T-helper 2 cell (primary cell): ENCODE measurements at places on chromosomes 4 and X.

GRCh38 chr4:3198906-3199305 lies 50.1 kb upstream of the MSANTD1 start:
- no peak for DNase-seq

GRCh38 chr4:54165438-54165837 lies 63.7 kb upstream of the PDGFRA start:
- no peak for DNase-seq

DNA sequence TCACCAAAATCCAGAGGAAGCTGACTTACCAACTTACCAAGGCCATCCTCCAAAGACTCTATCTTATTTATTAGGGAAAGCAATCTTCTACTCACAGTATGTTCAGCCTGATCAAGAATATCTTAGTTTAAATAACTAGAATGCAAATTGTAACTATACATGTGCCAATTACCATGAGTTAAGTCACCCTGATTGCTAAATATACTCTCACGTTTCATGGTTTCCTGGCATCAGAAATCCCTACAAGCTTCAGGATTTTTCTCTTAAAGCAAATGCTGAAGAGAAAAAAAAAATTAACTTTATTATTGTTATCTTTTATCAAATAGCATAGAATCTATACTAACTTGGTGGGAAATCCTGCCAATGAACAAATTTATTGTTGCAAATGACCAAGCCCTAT lies 63.0 kb upstream of the MXD4 start:
- DNase-seq: no peak

DNA sequence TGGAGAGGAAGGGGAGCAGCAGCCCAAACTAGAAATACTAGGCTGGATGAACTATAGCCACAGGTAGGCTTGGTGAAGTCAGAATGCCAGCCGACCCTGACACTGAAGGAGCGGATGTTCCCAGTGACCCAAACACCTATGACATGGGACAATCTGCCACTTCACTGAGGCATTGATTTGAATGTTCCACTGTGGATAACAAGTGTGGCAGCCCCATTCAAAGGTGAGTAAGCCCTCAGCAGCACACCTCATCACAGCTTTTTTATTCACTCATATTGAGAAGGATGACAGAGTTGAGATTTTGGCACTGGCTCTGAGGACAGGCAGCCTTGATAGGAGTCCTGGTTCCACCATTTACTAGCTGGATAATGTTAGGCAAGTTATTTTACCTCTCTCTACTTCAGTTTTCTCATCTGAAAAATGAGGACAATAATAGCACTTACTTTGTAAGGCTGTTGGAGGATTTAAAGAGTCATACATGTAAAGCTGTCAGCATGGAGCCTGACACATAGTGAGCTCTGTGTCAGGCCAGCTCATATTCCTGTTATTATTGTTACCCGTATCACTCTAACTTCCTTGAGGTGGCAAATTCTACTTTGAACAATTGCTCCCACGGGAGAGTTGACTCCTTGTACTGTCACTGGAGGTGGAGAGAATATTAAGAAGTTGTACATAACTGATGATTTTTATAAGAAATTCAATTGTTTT lies 114.6 kb downstream of the RASL11B start:
- DNase-seq: no peak

- no peak for DNase-seq
Measured at GRCh38 chrX:149910178-149910695, 19.1 kb upstream of the HSFX4 start.

GRCh38 chrX:19372170-19372546 lies 28.4 kb downstream of the PDHA1 start:
- DNase-seq: peak; percentile 62

GRCh38 chr4:38386654-38387188 lies 277.3 kb upstream of the KLF3 start:
- DNase-seq: no peak

DNA sequence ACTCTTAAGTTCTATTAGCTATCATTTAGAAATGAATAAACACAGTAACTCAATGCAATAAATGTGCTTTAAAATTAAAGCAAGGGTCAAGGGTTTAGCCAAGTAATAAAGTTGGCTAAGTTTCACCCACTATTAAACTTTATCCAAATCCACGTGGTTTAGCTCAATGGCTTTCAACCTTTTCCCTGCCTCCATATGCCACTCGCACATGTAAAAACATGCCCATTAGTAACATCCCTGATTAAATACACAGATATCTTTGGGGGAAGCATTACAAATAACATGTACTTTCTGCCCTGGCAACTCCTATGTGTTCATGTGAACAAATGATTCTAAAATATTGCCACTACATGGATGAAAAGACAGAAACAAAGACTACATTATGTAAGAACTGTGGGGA lies 130.8 kb downstream of the ZAR1 start:
- no peak for DNase-seq

DNA sequence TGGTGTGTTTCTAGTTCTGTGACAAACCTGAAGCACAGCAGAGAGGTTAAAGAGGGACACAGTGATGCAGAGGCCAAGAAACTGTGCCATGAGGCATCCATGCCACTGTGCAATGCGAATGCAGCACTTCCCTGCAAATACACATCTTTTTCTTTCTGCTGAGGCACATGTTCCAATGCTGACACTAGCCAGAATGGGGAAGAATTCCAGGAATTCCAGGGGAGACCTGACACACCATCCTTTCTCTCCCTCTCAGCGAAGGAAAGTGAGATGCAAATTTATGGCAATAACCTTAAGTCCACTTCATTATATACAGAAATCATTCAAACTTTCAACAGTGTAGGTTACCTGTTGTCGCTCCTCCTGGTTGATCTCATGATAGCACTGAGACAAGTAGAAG lies 204.8 kb downstream of the LDB2 start:
- DNase-seq: no peak

GRCh38 chr4:175307326-175307725 lies 389.2 kb downstream of the ADAM29 start:
- no peak for DNase-seq

- no peak for DNase-seq
Measured at GRCh38 chr4:80026100-80026499, 46.9 kb downstream of the ANTXR2 start.

DNA sequence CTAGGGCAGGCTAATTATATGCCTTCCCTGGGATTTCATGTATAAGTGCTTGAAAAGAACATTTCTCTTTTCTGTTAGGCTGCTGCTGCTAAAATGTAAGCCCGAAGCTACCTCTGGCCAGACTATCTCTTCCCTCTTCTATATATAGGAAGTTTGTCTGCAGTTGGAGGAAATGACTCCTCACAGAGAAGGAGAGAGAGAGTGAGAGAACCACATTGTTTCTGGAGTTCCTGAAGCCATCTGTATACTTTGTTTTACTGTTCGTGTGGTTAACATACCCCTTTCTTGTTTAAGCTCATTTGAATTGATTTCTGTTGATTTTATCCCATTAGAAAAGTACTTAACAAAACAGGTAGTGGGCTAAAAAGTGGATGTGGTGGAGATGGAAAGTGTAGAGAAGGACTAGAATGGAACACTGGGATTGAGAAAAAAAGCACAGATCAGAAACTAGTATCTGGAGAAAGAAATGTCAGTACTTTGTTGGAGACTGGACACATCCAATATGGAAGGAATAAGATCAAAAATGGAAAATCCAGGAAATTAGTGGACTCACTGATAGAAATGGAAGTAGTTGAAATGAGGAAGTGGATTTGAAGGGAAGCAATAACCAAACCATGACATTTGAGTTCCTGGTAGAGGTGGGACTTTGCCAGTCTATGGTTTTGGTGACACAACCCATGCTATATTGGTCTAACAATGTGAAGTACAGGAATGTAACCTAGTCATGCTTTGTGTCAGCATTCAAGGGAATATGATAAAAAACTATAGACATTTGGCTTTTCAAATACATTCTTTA lies 112.6 kb downstream of the TMA16 start:
- no peak for DNase-seq

DNA sequence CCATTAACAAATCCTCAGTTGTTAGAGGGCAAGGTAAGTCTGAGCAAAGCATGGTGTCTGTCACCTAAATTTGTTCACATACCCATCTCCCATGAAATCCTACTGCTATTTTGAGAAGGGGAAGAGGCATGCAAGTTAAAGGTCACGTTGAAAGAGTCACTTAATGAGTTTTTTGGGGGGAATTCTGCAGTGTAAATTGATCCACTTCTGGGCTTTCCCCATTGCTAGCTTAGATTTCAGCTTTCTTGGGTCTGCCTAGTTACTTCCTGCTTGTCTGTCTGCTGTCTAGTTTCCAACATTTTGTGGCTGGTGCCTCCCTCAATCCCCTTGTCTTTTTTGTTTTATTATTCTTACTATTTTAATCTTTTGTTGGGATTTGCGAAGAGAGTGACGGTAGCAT lies 32.0 kb downstream of the CEP135 start:
- DNase-seq: no peak

DNA sequence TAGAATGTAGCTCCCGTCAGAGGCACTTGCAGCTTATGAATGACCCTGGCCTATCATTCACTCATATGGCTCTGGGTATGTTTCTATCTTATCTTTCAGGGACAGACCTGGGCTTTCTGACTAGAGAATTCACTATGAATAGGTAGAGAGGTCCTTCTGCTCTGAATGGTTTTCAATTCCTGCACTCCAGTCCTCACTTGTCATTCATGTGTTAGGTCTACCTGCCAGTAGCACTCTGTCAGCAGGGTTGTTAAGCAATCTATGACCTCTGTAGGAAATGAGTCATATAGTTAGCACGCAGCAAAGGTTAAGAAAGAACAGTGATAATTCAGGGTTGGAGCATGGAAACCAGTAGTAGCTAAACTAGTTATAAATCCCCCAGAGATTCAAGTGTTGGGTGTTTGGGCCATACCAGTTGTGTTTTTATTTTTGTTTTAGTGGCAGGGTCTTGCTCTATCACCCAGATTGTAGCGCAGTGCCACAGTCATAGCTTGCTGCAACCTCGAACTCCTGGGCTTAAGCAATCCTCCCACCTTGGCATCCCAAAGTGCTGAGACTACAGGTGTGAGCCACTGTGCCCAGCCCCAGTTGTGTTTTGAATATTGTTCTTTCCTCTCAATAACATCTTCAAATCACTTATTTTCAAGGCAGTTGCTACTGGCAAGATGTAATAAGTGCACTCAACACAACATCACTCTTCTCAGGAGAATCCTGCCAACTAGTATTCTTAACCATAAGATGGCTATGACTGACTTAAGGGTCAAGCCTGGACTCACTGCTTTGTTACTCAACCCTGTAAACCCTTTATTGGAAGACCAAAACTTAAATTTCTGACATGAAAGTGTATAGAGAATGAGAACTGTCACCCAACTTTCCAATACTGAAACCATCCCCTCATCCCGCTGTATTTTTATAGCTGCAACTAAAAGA lies 25.1 kb downstream of the ARL13A start:
- DNase-seq: no peak

DNA sequence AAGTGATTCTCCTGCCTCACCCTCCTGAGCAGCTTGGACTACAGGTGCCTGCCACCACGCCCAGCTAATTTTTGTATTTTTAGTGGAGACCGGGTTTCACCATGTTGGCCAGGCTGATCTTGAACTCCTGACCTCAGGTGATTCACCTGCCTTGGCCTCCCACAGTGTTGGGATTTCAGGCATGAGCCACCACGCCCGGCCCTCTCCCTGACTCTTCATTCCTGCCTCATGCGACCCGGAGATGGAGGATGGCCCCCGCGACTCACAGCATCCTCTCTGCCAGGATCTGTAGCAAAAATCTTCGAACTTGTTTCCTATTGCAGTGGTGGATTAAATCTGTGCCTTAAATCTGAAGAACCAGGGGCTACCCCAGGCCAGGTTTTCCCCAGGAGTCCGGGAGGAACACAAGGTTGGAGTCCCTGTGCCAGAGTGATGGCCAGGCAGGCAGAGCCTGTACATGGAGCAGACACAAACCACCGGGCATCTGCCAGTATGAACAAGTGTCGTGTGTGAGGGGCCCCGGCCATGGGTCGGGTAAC lies 11.5 kb downstream of the CPLX1 start:
- DNase-seq: no peak

DNA sequence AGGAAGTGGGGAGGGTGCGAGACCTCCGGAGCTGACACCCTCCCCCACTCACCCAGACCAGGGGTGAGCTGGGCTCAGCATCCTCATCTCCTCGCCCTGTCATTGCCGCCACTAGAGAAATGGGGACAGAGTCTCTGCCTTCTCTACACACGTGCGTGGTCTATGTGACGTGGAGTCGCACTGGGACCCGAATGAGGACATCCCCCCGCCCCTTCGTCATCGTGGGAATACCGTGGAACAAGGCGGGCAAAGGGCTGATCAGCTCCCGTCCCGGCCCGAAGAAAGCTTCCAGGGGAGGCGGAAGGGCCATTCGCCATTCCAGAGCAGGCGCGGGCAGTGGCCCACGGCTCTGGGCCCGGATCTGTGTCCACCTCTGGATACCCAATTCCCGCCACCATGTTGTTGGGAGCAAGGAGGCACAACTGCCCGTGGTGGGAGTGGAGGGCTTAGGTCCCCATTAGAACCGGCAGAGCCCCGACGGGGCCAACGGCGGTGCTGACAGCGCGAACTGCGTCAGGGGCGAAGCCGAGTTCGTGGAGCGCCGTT lies 12.0 kb downstream of the HMX1 start:
- DNase-seq: no peak

GRCh38 chrX:103356130-103356798 lies at the start of gene TCEAL9:
TCEAL9 (plus strand) TSS chrX:103356506; CDS start chrX:103357685, 1,179 bp downstream.
- no peak for DNase-seq

DNA sequence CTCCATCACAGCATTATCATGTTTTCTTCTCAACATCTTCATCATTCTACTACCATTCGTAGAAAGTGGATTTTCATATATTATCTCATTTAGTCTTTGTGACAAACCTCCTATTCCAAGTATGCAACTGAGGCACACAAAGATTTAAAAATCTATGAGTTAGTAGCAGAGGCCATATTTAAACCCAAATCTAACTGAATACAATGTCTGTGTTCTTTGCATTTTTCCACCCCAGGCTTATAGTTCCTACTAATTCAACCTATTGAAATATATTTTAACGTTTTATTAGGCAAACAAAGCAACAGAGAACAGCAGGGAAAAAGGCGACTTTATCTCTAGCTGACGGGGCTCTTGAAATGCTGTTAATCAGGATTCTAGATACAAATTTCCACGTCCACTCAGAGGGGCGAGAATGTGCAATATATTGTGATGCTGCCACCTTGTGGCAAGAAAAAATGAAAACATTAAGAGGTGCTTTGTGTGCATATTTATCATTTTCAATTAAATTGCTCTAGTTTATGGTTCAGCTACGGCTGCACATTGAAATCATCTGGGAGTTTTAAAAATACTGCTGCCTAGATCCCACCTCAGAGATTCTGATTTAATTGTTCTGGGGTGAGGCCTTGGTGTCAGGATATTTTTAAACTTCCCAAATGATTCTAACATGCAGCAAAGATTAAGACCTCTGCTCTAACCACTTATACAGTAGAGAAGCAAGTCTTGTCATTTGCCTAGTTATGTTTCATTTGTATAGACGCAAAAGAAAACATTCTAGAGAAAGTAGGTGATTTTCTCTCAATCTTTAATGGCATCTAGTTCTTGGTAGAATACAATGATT lies 315.9 kb downstream of the MAPK10 start:
- DNase-seq: no peak

DNA sequence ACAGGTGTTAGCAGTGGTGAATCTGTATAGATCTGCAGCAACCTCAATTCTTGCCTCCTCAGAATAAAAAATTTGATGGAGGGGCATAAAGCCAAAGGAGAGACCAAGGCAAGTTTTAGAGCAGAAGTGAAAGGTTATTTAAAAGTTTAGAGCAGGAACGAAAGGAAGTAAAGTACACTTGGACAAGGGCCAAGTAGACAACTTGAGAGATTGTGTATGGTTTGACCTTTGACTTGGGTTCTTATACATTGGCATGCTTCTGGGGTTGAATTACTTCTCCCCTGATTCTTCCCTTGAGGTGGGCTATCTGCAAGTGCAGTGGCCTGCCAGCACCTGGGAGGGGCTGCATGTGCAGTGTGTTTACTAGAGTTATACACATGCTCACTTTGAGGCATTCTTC lies 278.8 kb upstream of the NDST3 start:
- DNase-seq: no peak
